ENCODE measurements at places on chromosomes 4 and X.
A peak's percentile ranks its signal among the peaks of the same experiment; 100 is the strongest.

- DNase-seq, result no peak
Observed at GRCh38 chr4:37481547-37482122, 204.5 kb downstream of the RELL1 start.

DNA sequence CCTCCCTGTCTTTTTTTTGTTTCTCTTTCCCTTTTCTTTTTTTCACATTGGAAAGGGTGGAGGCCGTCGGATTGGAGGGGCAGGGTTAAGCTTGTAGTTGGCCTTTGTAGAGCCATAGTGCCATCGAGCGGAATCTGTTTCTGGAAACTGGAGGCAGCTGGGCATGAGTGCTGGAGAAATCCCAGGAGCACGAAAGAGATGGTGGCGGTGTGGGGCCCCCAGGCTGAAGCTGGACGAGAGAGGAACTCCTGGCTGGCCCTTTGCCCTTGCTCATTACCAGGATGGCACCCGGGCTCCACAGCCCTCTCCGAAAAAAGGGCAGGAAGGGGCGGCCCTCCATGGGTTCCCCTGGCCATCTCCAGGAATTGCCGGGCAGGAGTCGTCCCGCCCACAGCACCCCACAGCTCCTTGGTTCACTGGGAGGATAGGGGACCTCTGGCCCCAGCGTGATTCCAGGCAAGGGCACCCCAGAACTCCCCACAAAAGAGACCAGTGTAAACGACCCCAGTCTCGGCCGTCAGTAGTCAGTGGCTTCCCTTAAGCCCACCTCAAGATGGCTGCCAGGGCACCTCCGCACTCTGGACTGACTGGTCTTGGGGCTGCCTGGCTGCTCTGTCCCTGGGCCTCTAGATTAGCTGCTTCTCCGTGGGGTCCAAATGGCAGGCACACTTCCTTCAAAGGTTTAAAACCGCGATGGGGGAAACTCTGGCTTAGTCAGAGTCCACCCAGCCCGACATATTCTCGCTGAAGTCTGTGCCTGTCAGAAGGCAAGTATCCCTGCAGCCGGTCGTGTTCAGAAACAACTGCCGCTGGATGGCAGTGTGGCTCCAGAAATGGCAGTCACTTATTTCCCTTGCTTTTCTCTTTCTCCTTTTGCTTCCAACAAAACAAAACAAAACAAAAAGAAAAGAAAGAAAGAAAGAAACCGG, 74.1 kb downstream of the NBDY start:
- DNase-seq, result peak; percentile 44

DNA sequence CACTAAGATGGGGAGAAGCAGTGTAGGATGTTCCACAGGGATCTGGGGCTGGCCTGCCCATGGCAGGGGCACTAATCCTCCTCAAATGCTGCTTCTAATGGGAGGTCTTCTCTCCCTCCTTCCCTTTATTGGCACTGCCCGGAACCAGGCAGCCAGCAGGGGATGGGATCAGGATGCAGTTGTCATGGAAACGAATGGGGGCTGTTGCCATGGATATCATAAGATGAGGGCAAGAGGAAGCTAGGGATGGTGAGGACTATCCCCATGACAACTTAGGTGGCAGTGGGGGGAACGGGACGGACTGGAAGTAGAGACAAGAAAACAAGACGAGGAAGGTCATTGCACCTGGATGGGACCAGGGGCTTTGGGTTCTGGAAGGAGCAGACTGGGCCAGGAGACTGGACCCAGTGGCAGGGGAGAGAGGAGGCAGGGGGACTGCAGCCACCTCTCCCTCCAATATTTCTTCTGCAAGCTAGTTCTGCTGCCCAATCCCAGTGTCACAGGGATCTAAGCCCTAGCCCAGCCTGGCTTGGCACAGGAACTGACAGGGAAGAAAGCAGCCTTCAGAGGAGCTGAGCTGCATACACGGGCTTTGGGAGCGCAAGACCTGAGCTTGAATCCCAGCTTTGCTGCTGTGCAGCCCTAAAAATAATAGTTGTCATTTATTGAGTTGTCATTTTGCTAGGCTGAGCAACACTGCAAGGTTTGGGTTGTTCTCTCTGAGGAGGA, 19.0 kb downstream of the IQSEC2 start:
- no peak for DNase-seq

- DNase-seq, result no peak
Observed at GRCh38 chrX:7146020-7146702, 1.4 kb upstream of the STS start.

- no peak for DNase-seq
Observed at GRCh38 chr4:17769406-17770174, 11.8 kb downstream of the FAM184B start.

Data from stimulated activated CD8-positive, alpha-beta memory T cell treated with anti-CD3 and anti-CD28 coated beads, Interleukin-4, amount 100 ng/mL, for 1 hour (primary cell).